CD4-positive, alpha-beta T cell treated with Interleukin-6 at 100 ng/mL for 8 hours (primary cell): ENCODE measurements at places on chromosomes 5 and 9.
A peak's percentile ranks its signal among the peaks of the same experiment; 100 is the strongest.

GRCh38 chr5:65461490-65461889 lies 20.2 kb downstream of the ADAMTS6 start:
- no peak for DNase-seq

DNA sequence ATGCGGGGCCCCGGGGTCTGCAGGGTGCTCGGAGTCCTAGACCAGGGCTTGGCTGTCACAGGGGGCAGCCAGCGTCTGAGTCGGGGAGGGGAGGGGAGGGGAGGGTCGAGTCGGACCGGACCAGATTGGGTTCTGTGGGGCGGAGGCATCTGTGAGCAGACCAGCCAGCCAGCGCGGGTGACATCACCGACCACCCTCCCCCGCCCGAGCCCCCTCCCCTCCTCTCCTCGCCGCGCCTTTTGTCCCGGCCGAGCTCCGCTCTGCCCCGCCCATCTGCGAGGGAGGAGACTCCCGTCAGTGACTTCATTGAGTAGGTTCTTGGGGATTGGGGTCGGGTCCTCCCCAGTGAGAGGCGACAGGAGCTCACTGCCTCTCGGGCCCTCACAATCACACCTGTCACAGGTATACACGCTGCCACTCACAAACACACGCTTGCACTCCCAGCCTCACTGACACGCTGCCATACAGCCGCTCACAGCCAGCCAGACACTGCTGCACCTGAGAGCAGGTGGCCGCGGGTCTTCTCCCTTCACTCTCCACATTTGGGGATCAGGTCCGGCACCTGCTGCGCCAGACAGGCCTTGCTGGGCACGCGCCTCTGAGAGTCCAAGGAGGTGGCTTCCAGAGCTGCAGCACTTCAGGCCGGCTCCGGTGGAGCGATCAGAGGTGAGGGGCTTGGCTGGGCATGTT lies 546 bp downstream of the DNAJB5 start:
- peak; percentile 18 for DNase-seq

DNA sequence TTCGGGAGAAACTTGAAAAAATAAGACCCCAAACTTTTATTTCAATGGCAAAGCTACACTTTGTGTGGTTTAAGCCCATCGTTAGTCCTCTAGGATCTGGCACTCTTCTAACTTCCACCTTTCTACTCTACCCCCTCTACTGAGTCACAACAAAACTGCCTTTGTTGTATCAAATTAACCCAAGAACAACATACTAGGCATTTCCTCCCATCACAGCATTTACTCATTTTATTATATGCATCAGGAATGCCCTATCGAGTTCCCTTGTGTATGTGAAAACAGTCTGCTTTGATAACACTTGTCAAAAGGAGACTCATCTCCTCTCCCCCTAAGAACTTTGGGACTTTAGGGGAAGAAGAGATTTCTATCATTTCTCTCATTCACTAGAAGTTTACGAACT lies 158.9 kb upstream of the FREM1 start:
- DNase-seq = no peak

DNA sequence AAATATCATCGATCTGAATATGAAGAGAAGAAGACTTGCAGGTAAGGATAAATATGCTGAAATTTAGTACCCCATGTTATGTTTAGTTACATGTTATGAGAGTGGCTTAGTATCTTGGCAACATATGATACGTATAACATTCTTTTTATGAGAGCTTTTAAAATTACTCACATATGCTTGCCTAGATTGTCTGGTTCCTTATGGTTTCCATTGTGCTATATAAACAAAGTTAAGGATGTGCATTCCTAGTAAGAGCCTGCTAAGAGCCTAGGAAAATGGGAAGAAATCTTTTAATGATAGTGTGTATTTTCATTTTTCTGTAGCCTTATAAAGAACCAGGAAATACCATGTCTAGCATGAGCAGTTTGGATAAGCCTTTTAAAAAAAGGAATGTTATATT lies 112.0 kb upstream of the KCNN2 start:
- no peak for DNase-seq

DNA sequence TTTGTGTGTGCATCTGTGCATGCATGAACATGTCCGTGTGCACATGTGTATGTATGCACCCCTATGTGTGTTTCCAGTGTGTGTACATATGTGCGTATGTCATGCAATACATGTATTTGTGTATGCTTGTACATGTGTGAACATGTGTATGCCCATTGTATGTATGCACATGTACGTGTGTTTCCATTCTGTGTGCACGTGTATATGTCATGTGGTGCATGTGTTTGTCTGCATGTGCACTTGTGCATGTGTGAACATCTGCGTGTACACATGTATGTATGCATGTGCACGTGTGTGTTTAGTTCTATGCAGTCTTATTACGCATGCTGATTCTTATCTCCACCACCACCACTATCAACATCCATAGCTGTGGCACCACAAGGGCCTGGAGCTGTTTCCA lies 403.5 kb upstream of the IRX4 start:
- DNase-seq = no peak

GRCh38 chr5:56147106-56147505 lies 86.0 kb downstream of the ANKRD55 start:
- DNase-seq = no peak
